ENCODE measurements at places on chromosomes 1 and 21. TPM values are rescaled to one million over a fixed set of nuclear protein-coding genes. Genes with fewer than 3 reads are reported as not detected.

Gene PRELP
- 3.1 TPM for polyA plus RNA-seq

Gene OLIG1
- 0.25 TPM for polyA plus RNA-seq

Gene ADAMTSL4
- polyA plus RNA-seq = 65.4 TPM

Gene UBXN10
- 0.08 TPM for polyA plus RNA-seq

Gene DNM3
- polyA plus RNA-seq = 1.9 TPM

Gene HES3
- not detected for polyA plus RNA-seq

Gene OR2L5
- not detected for polyA plus RNA-seq

Gene CAMSAP2
- polyA plus RNA-seq = 16.4 TPM

- DNase-seq = no peak
Observed at GRCh38 chr1:99062192-99062591, 57.5 kb upstream of the PLPPR5 start.

- DNase-seq = peak; percentile 42
Observed at GRCh38 chr1:163174524-163175437, 27.9 kb downstream of the RGS5 start.

DNA sequence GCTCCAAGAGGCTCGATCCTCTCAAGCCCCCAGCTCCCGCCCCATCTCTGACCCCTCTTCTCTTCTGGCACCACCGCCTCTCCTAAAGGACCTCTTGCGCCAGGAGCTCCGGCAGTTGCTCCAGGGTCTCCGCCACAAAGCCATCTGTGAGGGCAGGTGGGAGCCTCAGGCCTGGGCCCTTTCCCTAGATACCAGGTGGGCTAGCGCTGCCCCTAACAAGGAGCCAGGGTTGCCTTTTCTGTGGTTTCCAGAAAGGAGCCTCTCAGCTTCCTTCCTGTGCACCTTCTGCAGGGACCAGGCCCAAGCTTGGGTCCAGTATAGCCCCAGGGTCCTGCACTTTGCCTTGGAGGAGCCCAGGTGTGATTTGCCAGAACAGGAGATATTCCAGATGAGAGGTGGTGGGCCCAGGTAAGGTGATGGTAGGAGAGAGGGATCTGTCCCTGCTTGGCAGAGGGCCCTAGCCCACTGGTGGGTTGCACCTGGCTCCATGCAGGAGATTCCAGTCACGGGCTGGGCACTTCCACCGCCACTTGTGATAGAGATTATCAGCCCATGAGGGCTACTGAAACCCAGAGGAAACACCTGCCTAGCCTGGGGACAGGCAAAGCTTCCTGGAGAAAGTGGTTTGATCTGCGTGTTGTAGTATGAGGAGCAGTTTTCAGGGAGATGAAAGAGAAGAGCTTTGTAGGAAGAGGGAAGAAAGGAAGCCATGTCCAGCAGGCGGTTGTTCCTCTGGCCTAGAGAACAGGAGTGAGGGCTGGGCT lies 1.0 kb downstream of the CCDC24 start:
- DNase-seq = no peak

- DNase-seq = no peak
Observed at GRCh38 chr1:173536223-173536622, 59.1 kb downstream of the PRDX6 start.

- DNase-seq = no peak
Observed at GRCh38 chr21:30206551-30207251, 9.2 kb downstream of the CLDN8 start.

DNA sequence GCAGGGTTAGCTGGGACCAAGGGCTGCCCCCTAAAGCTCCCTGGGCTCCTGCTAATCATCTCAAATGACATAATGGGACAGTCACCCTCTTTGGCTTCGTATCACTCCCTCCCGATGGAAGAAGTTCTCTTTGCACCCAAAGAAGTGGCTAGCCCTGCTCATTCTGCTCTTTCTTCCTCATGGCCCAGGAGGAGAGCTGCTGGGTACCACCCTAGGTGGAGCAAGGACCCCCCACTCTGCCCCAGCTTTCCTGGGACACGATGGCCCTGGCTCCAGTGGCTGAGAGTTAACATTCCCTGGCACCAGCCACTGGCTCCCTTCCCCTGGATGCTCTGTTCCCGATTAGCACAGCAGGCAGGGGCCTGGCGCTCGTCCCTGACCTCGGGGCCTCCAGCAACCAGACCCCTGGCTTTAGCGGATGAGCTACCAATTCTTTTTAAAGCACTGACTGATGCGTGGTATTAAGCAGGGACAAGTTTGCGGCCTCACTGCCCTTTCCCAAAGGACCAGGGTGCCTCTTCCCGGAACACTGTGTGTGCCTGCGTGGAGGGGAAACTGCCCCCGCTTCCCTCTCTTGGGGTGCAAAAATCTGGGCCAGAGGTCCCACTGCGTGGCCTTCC lies 1.2 kb downstream of the MYOM3 start:
- DNase-seq = no peak

DNA sequence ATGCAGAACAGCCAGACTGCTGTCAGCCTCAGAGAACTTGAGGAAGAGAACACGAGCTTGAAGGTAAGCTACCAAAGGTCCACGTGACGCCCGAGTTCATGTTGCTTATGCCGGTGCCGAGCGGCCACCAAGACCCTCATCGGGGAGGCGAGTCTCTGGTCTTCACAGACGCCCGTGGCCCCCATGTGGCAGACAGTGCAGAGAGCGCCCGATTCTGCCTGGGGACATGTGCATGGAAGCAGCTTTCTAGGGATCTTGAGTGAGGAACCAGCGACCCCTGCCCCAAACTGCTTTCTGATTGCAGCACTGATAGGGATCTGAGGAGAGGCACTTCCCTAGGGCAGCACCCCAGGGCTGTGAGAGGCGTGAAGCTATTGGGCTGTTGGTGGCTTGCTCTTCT lies 56.3 kb upstream of the DIP2A start:
- no peak for DNase-seq

DNA sequence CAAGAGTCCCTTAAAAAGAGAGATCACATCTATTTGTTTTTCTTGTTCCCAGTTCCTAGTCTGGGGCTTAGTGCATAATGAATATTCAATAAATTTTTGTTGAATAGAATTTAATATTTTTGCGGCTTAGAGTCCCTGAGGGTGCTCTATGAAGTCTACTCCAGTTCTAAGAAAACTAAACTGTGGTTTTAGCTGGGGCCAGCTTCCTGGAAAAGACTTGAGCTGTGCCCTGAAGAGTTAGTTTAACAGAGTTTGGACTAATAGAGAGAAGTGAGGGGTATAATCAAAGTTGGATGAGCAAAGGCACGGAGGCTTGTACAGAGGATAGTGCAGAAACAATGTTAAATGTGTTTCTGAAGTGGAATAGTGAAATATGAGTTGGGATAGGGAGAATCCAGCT lies 168.9 kb downstream of the FASLG start:
- DNase-seq = no peak

GRCh38 chr1:4396551-4396950 lies 257.9 kb upstream of the AJAP1 start:
- DNase-seq = no peak

GRCh38 chr1:175757381-175758015 lies 14.1 kb upstream of the TNR start:
- peak; percentile 4 for DNase-seq

DNA sequence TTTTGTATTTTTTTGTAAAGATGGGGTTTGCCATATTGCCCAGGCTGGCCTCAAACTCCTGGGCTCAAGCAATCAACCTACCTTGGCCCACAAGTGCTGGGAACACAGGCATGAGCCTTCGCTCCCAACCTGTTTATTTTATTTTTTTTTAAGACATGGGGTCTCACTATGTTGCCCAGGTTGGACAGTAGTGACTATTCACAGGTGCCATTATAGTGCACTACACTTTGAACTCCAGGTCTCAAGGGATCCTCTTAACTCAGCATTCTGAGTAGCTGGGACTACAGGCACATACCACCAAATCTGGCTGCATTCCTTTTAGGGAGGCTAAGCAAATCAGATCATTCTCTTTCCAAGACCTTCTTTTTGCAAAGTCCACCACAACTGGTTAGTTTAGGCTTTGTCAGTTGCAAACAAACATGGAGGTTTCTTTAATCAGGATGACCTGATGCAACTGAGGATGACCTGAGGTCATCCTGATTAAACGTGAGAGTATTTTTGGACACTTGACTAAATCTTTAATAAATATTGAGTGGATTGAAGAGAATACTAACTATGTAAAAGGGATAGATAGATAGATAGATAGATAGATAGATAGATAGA lies 30.0 kb upstream of the RALGPS2 start:
- no peak for DNase-seq

- peak; percentile 4 for DNase-seq
Observed at GRCh38 chr1:157439302-157439954, 112.9 kb downstream of the FCRL5 start.

DNA sequence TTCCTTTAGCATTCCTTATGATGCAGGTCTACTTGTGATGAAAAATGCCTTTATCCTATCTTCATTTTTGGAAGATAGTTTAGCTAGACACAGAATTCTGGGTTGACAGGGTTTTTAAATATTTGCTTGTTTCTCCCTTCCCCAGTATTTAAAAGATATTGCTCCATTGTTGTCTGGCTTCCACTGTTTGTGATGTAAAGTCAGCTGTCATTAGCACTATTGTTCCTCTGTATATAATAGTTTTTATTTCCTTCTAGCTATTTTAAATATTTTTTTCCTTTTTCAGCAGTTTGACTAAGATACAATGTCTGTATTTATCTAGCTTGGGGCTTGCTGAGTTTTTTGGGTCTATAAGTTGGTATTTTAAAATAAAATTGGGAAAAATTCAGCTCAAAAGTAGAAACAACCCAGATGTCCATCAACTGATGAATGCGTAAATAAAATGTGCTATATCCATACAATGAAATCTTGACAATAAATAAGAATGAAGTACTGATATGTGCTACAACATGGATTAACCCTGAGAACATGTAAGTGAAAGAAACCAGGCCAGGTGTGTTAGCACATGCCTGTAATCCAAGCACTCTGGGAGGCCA lies 11.2 kb downstream of the IFT25 start:
- no peak for DNase-seq

GRCh38 chr1:241869022-241869421 lies 21.0 kb downstream of the EXO1 start:
- no peak for DNase-seq

DNA sequence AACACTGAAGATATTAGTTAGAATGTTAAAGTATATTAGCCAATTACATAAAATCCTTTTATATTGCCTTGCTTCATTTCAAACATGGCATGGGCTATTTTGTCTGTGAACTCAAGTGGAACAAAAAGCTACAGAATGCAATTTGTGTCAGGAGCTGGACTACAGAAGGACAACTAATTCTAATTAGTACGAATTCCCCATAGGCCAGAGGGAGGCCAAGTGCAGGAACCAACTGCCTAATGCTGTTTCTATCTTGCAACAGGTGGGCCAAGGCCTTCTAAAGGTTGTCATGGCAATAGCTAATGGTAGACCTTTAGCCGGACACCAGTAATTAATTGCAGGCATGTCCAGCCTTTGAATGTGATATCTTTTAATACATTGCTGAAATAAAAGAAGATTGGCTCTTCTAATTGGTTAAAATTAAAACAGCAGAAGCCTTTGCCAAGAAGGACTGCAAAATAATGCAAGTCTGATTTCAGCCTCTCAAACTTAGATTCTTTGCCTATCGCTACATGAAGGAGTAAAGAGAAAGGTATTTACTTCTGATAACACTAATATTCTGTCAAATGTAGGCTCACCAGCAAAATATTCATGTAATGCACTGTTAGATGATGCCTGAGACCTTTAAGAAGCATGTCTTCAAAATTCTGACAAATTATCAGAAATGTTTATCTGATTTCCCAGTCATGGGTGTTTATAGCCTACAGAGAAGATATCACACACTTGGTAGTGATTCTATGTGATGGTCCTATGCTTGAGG lies 232.1 kb downstream of the LMO4 start:
- no peak for DNase-seq

GRCh38 chr21:34986561-34987500 lies 62.3 kb downstream of the RUNX1 start:
- DNase-seq = no peak

- DNase-seq = no peak
Observed at GRCh38 chr1:182183606-182184005, 122.1 kb upstream of the ZNF648 start.
